ENCODE measurements at places on chromosomes 12 and 14.

GRCh38 chr14:20791187-20791586 is 10.1 kb downstream of the RNASE6 start:
- no peak for DNase-seq

GRCh38 chr14:39665075-39665475 is 232.8 kb upstream of the FBXO33 start:
- DNase-seq, result no peak

DNA sequence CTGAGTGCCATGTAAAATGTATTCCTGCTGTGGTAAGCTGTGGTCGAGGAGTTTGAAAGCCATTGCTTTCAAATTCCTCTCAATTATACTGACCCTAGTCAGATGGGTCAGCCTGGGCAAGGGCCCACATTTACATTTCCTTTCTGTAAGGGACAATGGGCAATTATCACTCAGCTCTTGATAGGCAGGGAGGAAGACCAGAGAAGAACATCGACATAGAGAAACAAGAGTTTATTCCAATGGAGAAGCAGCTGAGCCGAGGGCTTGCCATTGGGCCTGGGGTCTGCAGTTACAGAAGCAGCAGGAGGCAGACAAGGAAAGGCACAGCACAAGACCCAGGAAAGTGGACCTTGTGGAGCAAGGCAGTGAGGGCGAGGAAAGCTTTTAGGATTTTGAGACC is 9.7 kb downstream of the NRIP2 start:
- no peak for DNase-seq

DNA sequence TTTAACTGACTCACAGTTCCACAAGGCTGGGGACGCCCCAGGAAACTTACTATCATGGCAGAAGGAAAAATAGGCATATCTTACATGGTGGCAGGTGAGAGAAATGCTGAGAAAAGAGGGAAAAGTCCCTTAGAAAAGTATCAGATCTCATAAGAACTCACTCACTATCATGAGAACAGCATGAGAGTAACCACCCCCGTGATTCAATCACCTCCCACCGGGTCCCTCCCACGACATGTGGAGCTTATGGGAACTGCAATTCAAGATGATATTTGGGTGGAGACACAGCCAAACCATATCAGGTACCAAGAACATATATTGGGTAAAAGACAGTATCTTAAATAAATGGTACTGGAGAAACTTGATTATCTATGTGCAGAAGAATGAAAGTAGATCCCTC is 100.3 kb upstream of the FAR2 start:
- no peak for DNase-seq

GRCh38 chr12:71128191-71128788 is 29.5 kb downstream of the TSPAN8 start:
- DNase-seq, result no peak

- no peak for DNase-seq
These were observed 926 bp downstream of the HRK start for GRCh38 chr12:116880213-116880816.

GRCh38 chr12:55693323-55694187 is 14.1 kb downstream of the ITGA7 start:
- DNase-seq, result no peak

- DNase-seq, result no peak
These were observed 306.0 kb downstream of the BCL11B start for GRCh38 chr14:98966016-98966415.

DNA sequence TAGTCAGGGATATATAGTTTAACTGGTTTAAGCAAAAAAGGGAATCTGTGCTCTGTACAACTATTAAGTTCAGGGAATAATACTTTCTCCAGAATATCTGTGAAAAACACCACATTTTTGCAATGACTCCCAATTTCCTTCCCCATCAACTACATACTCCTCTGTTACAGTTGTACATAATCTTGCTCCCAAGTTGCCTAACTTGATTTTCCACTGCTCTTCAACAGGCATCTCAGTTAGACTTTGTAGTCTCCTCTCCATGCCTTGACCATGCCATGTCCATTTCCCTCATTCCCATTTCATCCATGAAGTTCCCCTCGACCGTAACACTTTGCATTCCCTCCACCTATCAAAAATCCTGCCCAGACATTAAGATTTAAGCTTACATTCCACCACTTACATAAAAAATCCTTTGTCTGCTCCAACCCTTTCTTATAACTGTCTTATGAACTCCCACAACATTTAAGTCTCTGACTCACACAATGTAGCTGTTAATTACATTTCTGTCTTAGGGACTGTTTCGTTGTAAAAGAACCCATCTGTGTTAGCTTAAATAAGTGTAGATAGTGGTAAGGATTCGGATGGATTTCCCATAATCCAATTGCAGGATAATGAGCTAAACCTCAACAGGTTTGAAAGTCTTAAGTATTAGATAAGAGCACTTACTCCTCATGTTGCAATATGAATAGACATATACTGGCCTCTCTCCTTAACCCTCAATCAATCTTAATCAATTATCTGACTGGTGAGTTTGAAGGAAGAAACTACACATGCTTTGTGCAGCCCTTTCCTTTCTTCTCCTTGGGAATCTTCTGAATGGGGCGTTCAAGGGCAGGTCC is 156.5 kb downstream of the PAWR start:
- no peak for DNase-seq

DNA sequence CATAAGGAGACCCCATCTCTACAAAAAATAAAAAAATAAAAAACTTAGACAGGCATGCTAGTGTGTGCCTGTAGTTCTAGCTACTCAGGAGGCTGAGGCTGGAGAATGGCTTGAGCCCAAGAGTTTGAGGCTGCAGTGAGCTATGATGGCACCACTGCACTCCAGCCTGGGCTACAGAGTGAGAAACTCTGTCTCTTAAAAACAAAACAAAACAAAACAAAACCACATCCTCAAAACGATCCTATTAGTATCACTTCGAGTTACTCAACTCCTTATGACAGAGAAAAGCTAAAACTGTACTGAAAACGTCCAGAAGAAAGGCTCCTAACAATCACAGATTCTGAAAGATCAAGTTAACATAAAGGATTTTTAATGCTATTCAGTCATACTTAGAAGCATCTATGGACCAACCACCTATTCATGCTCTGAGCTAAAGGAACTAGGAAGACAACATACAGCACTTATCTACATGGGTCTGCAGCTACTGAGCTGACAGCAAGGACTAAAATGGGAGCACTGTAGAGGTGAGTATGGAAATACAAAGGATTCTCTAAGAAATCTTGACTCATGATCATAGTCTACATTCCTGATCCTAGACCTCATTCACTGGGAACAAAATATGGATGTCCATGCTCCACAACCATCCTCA is 75.3 kb upstream of the DUSP6 start:
- no peak for DNase-seq

- DNase-seq, result no peak
These were observed 55.0 kb downstream of the ANAPC7 start for GRCh38 chr12:110348431-110349059.

GRCh38 chr12:16072678-16073077 is 161.5 kb downstream of the DERA start:
- DNase-seq, result no peak

DNA sequence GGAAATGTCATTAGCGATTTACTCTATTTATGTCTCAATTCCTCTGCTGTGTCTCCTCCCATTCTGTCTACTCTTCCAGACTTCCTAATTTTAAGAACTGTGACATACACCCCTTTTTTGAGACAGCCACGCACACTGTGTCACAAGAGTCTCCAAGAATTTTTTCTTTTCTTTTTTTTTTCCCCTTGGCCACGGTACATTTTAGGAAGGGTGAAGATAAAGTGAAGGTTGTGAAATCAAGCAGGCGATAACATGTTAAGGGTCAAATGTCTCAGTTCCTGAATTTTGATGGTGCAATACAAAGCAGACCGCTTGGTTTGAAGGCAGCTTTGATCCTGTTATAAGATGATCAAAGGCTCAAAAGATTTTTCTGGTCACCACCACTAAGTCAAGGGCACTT is 4.3 kb downstream of the OLR1 start:
- no peak for DNase-seq

DNA sequence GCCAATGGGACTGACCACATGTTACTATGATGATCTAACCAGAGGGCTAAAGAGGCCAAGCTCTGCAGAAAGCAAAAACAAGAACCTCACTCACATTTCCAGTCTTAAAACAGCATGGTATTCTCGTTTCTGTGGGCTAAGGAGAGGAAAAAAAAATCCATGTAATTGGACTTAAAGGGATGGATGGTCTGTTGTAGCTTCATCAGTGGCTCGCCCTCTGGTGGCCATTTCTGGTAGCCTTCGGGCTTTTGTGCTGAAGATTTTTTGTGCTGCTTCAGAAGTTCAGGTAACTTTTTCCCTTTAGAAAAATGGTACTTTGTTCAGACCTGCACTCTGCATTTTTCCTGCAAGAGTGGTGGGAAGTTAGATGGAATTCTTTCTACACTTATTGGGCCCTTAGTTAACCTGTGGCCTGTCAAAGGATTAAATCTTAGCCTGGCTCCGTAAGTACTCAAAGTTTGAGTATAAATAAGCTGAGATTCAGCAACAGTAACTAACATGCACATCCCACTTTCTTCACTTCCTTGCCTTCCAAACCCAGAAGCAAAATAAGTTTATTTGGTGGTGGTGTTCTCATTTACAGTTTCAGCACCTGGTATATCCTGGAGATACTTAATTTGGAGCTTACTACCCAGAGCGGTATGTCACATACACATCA is 22.3 kb downstream of the DCAF4 start:
- peak; percentile 64 for DNase-seq

GRCh38 chr12:41604830-41605229 is 416.7 kb downstream of the PDZRN4 start:
- no peak for DNase-seq

DNA sequence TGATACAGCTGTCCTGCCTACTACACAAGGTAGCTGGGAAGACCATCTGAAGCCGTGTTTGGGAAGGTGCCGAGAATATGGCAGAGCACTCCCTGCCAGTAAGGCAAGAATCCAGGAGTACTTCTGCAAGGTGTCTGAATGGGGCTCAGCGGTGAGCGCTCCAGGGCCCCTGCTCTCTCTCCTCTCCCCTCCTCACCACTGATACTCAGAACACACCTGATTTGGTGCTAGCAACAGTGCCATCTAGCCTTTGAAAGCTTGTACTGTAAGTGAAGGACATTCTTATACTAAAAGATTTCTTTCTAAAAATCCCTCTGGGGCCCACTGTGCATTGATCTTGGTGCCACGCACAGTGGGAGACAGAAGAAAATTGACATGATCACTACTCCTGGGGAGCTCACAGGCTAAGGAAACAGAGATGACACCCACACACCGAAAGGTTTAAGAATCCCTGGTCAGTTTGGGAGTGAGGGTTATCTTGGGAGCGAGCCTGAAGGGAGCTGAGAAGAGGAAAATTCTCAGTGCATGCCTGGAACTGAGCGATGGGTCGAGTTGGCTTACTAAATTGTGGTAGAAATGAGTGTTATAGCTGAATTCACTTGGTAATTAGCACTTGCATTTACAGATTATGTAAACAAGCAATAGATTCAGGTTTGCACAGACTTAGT is 216.9 kb downstream of the NTF3 start:
- DNase-seq, result no peak

- no peak for DNase-seq
These were observed 193.9 kb downstream of the BCAT1 start for GRCh38 chr12:24754690-24755638.

Data from stimulated activated CD4-positive, alpha-beta T cell treated with anti-CD3 and anti-CD28 coated beads, Interleukin-4, amount 100 ng/mL, for 48 hours (primary cell).